ENCODE measurements at places on chromosomes 6 and 20. TPM values are rescaled to one million over a fixed set of nuclear protein-coding genes. Genes with fewer than 3 reads are reported as not detected.

GRCh38 chr6:84568971-84569370 is 195.4 kb downstream of the TBX18 start:
- no peak overlapping the region for H3K4me3 ChIP-seq
- H3K4me1 ChIP-seq = no peaks in the 10 kb centered on the region
- H3K36me3 ChIP-seq = no peaks in the 10 kb centered on the region
- no peak overlapping the region for H3K27ac ChIP-seq
- no peak for DNase-seq

DNA sequence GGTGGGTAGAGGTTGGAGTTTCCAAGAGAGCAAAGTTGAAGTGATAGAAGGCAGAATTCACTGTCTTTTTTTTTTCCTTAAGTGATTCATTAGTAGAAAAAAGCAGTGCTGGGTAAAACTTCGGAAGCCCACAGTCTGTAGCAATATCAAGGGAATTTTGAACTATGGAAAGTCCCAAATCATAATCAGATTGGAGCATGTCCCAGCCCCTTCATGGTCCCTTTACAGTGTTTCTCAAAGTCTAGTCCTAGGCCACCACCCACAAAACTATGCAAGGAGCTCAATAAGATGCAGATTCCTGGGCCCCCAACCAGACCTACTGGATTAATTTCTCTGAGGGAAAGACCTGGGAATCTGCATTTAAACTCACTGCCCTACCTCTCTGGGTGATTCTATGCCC is 22.6 kb downstream of the NEDD9 start:
- no peak overlapping the region for H3K4me3 ChIP-seq
- no peak for DNase-seq
- peaks cover 100% of the 10 kb centered on the region for H3K4me1 ChIP-seq
- peaks cover 52% of the 10 kb centered on the region for H3K36me3 ChIP-seq
- H3K27me3 ChIP-seq = no peaks in the 10 kb centered on the region

Gene GJA1
- total RNA-seq = not detected

Gene TRIM15
- 30.4 TPM for total RNA-seq

DNA sequence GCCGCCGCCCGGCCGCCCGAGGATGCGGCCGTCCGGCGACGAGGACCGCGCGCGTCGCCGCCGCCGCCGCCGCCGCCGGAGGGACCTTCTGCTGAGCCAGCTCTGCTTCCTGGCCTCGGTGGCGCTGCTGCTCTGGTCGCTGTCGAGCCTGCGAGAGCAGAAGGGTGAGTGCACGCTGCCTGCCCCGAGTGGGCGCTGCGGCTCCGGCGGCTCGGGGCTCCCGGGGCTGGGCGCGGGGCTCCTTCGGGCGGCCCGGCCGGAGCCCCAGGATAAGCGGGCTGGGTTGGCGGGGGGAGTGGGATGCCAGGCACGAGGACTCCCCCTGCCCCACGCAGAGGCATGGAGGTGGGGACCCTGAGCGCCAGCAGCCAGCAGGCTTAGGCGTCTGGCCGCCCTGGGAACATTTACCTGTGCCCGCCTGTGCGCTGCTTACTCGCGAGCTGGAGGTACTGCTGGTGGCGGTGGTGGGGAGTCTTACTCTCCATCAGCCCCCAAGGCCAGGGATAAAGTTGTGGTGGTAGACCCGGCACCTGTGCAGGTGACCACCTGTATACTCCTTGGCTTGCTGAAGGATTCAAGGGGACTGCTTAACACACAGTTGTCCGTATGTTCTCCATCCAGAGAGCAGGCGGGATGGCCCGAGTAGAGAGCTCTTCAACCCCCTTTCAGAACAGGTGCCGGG is 520 bp downstream of the SLC24A3 start:
- H3K36me3 ChIP-seq = no peaks in the 10 kb centered on the region
- peak; percentile 23 for DNase-seq
- peaks cover 55% of the 10 kb centered on the region for H3K27me3 ChIP-seq

GRCh38 chr20:62898093-62898964 is 28.0 kb downstream of the DIDO1 start:
- peaks cover 32% of the 10 kb centered on the region for H3K4me1 ChIP-seq
- H3K27me3 ChIP-seq = no peaks in the 10 kb centered on the region
- DNase-seq = no peak
- H3K36me3 ChIP-seq = peaks cover 18% of the 10 kb centered on the region
- no peak overlapping the region for H3K27ac ChIP-seq

- H3K27ac ChIP-seq = no peak overlapping the region
- peak; percentile 74 for DNase-seq
Observed at GRCh38 chr6:137637121-137637520, 142.9 kb upstream of the OLIG3 start.

Gene SIM1
- total RNA-seq = not detected

- no peaks in the 10 kb centered on the region for H3K27me3 ChIP-seq
- no peak for DNase-seq
- no peak overlapping the region for H3K27ac ChIP-seq
Observed at GRCh38 chr6:127716465-127716864, 139.5 kb downstream of the C6orf58 start.

- peaks cover 7% of the 10 kb centered on the region for H3K4me1 ChIP-seq
- H3K4me3 ChIP-seq = no peak overlapping the region
- DNase-seq = no peak
Observed at GRCh38 chr6:42394881-42395620, 56.7 kb downstream of the TRERF1 start.

Gene DNAH8
- total RNA-seq = not detected

- DNase-seq = no peak
- no peak overlapping the region for H3K27ac ChIP-seq
- H3K4me1 ChIP-seq = no peaks in the 10 kb centered on the region
- H3K4me3 ChIP-seq = no peak overlapping the region
Observed at GRCh38 chr6:7674291-7674690, 51.6 kb upstream of the BMP6 start.

GRCh38 chr6:127918506-127919427 is 17.9 kb upstream of the THEMIS start:
- H3K27ac ChIP-seq = no peak overlapping the region
- no peak for DNase-seq
- H3K27me3 ChIP-seq = no peaks in the 10 kb centered on the region
- no peak overlapping the region for H3K4me3 ChIP-seq

DNA sequence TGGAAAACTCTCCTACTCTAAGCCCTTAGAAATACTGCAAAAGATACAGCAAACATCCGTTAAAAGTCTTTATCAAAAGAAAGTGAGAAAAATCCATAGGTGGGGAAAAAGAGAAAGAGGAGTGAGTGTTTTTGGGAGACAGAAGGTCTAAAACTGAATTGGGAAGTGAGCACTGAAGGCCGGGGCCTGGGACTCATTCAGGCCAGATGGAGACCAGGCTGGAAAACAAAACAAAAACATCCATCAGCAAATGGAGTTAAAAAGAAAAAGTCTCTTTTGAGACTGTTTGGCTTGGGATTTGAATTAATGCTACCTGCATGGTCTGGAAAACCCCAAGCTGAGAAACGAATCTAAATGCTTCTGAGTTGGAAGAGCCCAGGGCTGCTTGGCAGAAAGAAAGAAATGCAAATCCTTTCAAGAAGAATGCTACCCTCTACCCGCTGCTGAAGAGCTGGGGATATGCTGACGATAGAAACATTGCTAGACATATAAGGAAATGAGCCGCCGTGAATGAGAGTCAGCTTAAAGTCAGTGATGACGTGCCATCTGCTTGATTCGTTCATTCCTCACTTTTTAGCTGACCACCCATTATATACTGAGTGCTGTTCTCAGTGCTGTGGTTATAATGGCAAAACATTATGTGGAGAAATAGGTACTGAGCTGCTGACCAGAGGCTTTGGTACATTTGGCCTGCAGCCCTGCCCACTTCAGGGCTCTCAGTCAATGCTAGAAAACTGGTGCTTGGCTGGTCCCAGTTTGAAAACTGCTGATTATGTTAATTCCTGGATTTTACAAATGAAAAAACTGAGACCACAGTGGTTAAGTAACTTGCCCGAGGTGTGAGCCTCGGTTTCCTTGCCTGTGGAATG is 28.0 kb upstream of the TULP4 start:
- no peaks in the 10 kb centered on the region for H3K27me3 ChIP-seq
- no peak for DNase-seq
- no peak overlapping the region for H3K4me3 ChIP-seq

DNA sequence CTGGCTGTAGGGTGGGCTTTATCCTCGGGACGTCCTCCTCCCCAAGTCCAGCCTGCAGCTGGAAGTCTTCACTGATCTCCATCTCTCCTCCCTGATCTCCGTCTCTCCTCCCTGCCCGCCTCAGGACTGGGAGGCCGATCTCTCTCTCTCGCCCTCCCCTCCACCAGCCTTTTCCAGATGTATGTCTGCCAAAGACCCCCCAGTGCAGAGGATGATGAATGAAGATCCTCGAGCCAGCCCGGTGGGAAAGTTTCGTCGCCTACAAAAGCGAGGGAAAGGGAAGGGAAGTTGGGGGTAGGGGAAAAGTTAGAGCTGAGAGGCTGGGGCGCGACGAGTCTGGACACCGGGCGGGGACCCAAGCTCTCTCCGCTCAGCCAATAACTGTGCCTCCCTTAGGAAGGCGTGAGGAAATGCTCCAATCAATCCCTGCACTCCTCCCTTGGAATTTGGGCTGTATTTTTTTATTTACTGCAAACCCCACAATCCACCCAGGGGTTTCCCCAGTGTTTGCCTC is 595 bp upstream of the SRF start:
- peak overlapping the region; percentile 82 for H3K27ac ChIP-seq
- H3K4me3 ChIP-seq = peak overlapping the region; percentile 80
- peaks cover 37% of the 10 kb centered on the region for H3K4me1 ChIP-seq
- DNase-seq = peak; percentile 88
- H3K27me3 ChIP-seq = no peaks in the 10 kb centered on the region
- H3K36me3 ChIP-seq = peaks cover 2% of the 10 kb centered on the region

Gene GABRR2
- not detected for total RNA-seq

GRCh38 chr6:52551483-52552277 is 25.2 kb downstream of the TRAM2 start:
- H3K4me1 ChIP-seq = peaks cover 81% of the 10 kb centered on the region
- peaks cover 10% of the 10 kb centered on the region for H3K36me3 ChIP-seq
- H3K27me3 ChIP-seq = no peaks in the 10 kb centered on the region
- peak overlapping the region; percentile 3 for H3K27ac ChIP-seq
- no peak overlapping the region for H3K4me3 ChIP-seq
- peak; percentile 77 for DNase-seq

DNA sequence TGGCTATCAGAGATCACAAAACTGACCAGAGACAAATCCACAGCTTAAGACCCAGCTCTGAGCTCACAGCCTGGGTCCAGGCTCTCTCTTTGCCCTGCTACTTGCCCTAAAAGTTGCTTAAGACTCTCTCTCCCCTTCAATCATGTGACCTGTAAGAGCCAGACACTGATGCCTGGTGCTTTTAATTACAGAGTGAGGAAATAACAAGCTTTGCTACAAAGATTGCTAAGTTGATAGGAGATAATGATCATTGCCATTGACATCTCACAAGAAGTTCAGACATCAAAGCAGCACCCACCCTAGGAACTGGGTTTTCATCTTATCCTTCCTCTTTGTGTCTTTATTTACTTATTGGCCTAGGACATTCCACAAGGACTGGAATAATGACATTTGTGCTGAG is 125.9 kb upstream of the CD93 start:
- no peak for DNase-seq
- no peak overlapping the region for H3K27ac ChIP-seq
- no peak overlapping the region for H3K4me3 ChIP-seq
- H3K36me3 ChIP-seq = no peaks in the 10 kb centered on the region
- H3K4me1 ChIP-seq = no peaks in the 10 kb centered on the region
- no peaks in the 10 kb centered on the region for H3K27me3 ChIP-seq

DNA sequence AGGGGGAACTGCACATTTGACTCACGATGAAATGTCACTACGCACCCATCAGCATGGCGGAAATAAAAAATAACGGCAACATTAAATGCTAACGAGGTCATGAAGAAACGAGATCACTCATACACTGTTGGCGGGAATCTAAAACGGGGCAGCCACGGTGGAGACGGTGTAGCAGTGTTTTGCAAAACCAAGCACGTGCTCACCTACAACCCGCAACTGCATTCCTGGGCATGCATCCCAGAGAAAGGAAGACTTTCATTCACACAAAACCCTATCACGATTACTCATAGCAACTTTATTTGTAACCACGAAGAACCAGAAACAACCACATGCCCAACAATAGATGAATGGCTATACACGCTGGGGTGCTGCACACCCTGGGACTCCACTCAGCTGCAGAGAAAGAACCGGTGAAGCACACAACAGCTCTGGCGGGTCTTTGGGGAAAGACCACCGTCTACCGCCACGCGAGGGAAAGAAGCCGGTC is 77.0 kb downstream of the YTHDF1 start:
- no peaks in the 10 kb centered on the region for H3K36me3 ChIP-seq
- H3K4me1 ChIP-seq = no peaks in the 10 kb centered on the region
- peaks cover 21% of the 10 kb centered on the region for H3K27me3 ChIP-seq
- no peak overlapping the region for H3K4me3 ChIP-seq

DNA sequence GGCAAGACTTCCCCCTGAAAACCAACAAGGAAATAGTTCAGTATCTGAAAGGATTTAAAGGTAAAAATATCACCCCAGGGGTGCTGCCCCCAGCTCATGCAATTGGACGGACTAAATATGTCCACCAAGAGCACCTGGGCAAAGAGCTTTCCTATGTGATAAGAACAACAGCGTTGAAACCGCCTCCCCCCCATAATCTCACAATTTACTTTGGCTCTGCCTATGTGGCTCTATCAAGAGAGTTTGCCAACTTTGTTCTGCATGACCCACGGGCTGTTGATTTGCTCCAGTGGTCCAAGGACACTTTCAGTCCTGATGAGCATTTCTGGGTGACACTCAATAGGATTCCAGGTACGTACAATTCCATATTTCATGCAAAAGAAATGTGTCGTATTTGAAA is 35.8 kb downstream of the GCNT2 start:
- no peak for DNase-seq
- H3K4me1 ChIP-seq = no peaks in the 10 kb centered on the region
- no peak overlapping the region for H3K4me3 ChIP-seq

DNA sequence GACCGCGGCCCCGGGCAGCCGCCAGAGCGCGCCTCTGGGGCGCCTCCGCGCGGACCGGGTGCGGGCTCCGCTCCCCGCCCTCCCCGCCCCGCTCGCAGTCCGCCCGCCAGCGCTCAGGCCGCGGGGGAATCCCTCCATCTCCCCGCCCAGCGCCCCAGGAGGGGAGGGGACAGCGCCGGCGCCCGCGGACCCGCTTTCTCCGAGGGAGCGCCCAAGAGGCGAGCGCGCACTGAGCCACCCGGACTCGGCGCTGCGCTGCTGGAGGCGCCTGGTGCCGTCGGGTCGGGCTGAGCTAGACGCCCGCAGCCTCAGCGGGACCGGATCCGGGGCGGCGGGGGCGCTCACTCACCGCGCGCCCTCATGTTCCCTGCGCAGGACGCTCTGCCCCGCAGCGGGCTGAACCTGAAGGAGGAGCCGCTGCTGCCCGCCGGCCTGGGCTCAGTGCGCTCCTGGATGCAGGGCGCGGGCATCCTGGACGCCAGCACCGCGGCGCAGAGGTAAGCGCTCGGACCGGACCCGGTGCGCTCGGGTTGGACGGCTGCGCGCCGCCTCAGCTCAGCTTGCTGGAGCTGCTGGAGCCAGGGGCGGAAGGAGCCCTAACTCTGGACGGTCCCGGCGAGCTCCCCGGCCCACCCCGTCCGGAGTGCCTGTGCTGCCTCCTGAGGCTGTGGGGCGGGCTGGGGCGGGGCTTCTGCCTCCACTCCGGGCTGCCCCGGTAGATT is 867 bp downstream of the EBF4 start:
- peaks cover 8% of the 10 kb centered on the region for H3K4me1 ChIP-seq
- no peak overlapping the region for H3K4me3 ChIP-seq
- no peak for DNase-seq
- H3K27me3 ChIP-seq = peaks cover 31% of the 10 kb centered on the region

All from HepG2 (cell line).